Central memory CD4-positive, alpha-beta T cell (primary cell): ENCODE measurements at places on chromosomes 7 and 10.

DNA sequence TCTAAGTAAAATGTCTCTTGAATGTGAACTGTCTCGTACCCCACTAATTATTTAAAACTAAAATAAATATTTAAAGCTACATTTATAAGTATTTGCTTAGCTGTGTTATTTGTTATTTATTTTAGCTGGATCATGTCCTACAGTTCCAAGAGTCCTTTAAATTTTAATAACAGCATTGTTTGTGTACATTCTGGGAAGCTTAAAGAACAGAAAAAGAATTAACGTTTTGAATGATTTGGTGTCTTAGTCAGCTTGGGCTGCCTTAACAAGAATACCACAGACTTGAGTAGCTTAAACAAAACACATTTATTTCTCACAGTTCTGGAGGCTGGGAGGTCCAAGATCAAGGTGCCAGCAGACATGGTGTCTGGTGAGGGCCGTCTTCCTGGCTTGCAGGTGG lies 107.4 kb downstream of the ITIH5 start:
- no peak for DNase-seq

DNA sequence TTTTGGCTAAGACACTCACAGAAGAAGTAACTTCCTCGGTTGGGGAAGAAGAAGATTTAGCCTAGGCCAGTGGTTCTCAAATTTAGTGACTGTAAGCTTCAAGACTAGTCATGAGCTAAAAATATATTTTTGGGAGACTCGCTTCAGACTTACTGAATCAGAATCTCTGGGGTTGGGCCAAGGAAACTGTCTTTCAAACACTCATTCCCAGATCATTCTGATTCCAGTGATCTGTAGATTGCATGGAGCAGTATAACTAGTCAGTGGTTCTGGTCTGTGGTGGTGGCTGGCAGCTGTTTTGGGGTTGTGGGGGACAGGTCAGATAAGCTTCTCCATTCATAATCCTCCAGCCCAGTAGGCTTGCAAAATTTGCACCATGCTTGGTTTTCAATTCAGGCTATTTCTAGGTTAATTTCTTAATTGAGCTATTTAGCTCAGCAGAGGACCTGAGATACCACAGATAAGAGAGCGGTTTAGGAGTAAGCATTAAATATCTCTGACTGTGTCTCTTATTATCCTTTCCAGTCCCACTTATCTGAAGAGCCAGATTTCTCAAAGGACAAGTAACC lies 3.8 kb upstream of the KAT6B start:
- no peak for DNase-seq

GRCh38 chr10:121668314-121669027 lies 70.2 kb upstream of the FGFR2 start:
- no peak for DNase-seq

- no peak for DNase-seq
These were observed 143.7 kb upstream of the LRRTM3 start for GRCh38 chr10:66782144-66782543.

- no peak for DNase-seq
These were observed 122.9 kb upstream of the BET1 start for GRCh38 chr7:94127026-94127425.

DNA sequence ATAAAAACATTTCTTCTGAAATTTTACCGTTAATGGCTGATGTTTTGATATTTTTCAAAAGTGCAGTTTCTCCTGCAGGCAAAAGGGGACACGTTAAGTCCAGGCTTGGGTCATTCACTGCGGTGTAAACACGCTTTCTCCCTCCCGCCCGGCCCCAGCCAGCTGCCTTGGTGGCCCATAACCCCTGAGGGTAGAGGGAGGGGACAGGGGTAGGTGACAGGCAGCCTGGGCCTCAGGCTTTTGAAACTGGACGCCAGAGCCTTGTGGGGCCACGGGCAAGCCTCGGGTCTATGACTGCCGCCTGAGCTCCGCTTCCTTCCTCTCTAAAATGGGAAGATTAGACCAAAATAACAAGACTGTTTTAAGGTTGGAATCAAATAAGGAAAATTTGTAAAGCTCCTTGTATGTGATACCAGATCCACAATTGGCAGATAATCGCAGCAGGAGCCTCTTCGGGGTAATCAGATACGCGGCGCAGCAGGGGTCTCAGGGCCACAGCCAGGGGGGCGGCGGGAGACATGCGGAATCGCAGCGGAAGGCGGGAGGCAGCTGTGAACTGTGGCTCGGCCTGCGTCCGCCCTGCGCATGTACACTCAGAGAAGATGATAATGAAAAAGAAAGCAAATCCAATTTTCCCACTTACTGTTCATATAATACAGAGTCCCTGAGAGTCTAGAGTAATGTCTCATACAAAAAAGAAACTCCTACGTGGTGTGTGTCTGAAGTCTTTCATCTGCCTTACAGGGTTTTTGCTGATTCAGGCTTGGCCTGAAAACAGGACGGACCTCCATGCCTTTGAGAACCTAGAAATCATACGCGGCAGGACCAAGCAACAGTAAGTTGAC lies 138.3 kb downstream of the EGFR start:
- DNase-seq, result no peak

DNA sequence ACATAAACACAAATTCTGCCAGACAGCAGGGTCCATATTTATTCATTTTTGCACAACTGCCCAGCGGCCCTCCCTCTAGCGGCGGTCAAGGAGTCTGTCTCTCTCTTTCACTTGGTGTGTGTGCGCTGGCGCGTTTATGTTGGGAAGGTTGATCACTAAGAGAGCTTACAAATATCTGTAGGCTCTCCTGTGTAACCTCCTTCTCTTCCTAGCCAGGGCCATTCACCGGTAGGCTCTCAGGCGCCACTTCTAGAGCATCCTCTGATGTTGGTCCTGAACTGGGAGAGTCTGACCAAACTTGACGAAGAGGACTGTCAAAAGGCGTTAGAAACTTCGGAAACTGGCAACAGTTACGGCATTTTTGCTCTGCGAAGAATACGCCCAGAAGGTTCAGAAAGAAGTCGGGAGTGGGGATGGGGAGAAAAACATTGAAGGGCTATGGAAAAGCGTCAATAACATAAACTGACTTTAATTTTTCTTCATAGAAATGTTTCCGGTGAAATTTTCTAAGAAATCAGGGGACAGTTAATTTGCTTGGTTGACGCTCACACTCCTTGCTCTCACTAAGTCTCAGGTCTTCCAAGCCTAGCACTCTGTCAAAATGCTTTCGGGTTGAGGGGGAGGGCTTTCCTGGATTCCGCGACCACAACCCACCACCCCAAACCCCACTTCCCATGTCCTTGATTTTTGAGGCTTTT lies 731.1 kb downstream of the ZWINT start:
- DNase-seq, result no peak

- DNase-seq, result no peak
These were observed 51.3 kb downstream of the PCLO start for GRCh38 chr7:83111391-83111790.

DNA sequence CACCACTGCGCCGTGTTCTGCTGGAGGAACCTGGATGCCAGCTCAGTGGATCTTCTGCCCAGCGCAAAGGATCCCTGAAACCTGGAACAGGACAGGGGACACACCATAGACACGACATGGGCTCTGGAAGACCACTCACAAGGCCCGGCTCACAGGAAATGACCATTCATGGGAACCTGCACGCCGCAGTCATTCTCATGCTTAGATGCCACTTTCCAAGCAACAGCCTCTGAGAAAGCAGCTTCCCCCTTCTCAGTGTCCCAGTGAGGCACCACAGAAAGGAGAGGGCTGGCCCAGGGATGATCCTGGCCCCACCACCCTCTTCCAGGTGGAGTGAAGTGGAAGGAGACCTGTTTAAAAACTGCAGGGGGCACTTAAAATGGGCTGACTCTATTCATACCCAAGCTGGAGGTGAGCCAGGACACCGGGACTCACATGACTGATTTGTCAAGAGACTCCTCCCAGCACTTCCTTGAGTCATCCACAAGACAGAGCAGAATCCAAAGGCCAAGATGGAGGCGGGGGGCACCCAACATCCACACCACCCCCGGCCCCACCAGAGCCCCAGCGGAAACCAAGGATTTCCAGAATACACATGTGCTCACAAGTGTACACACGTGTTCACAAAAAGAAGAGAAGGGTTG lies 11.2 kb downstream of the CTBP2 start:
- no peak for DNase-seq

DNA sequence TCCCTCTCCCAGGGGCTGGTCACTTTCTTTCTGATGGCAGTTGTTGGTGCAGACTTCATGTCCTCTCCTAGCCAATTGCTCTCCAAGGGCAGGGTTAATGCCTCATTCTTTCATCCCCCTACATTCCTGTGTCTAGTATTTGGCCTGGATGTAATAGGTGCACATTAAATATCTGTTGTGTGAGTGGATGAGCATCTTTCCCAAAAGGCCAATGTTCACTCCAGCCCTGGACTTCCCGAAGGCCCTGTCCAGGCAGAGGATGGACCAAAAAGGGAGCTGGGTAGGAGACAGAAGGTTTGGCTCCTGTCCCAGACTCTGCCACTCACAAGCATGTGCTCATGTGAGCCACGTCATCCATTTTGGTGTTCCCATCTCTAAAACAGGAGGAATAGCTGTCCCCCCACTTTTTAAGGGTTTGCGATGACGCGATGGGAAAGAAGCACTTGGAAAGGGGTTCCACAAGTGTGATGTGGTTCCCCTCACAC lies 47.5 kb downstream of the RGS10 start:
- DNase-seq, result no peak

DNA sequence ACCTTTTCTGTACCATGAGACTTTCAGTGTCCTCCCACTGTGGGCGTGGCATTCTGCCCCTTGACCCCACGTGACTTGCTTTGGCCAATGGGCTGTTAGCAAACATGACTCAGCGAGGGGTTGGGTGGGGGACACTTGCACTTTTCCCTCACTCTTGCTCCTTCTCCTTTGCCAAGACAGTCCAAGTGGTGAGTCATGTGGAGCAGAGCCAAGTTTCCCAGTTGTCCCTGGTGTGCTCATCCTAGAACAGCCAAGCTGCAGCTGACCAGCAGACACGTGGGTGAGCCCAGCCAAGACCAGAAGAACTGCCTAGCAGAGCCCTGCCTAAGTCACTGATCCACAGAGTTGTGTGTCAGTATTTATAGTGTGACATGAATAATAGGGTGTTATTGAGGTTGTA lies 82.8 kb upstream of the CPXM2 start:
- no peak for DNase-seq

- DNase-seq, result no peak
These were observed 177.9 kb downstream of the RPS24 start for GRCh38 chr10:78211561-78212051.

- DNase-seq, result no peak
These were observed 147.3 kb upstream of the CDCA7L start for GRCh38 chr7:22093001-22093400.

GRCh38 chr7:29039821-29040578 lies 81.9 kb upstream of the TRIL start:
- no peak for DNase-seq

GRCh38 chr7:1733908-1734730 lies 64.0 kb downstream of the ELFN1 start:
- no peak for DNase-seq

DNA sequence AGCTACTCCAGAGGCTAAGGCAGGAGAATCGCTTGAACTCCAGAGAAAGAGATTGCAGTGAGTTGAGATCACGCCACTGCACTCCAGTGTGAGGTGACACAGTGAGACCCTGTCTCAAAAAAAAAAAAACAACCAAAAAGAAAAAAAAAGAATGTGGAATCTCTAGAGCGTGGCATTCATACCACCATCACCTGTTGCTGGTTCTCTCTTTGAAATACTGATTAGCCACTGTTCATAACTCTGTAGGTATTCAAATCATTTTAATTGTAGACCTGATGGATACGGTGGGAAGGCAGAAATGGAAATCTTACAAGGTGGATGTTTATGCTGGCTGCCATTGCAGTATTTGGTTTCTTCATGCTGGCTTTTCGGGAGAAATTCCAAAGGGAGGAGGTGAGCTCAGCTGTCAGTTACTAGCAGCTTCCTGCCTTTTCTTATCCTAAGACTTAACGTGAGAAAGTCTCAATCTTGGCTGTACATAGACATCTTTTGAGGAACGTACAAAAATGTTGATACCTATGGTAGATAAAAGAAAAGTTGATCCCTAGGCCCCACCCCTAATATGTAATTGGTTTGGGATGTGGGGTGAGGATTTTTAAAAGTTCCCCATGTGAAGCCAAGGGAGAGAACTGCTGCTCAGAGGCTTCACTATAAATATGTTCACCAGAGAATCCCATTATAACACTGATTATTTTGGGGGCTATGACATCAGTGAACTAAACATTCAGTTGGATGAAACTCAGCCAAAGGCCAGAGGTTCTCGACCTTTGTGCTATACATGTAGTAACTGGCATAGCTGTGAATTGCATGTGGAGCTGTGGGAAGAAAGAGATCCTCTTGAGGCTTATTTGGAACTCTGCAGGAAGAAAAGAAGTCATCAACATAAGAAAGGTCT lies 26.9 kb upstream of the MKLN1 start:
- no peak for DNase-seq

DNA sequence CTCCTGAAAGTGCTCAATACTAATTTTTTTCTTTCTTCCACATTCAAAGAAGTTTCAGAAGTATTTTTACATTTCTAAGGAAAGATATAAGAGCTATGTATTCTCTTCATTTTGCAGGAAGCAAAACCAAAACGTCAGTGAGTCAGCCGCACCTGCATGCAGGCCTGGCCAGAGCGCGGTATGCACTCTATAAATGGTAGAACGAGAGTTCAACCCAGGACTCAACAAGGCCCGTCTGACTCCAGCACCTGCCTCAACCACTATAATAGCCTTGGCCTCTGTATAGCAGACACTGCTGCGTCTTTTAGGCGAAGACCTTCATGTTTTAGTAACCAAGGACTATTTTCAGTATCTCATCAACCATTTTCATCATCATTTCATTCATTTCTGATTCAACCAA lies 113.2 kb downstream of the KMT2E start:
- DNase-seq, result no peak

- no peak for DNase-seq
These were observed 21.8 kb downstream of the NPTX2 start for GRCh38 chr7:98638853-98639252.

DNA sequence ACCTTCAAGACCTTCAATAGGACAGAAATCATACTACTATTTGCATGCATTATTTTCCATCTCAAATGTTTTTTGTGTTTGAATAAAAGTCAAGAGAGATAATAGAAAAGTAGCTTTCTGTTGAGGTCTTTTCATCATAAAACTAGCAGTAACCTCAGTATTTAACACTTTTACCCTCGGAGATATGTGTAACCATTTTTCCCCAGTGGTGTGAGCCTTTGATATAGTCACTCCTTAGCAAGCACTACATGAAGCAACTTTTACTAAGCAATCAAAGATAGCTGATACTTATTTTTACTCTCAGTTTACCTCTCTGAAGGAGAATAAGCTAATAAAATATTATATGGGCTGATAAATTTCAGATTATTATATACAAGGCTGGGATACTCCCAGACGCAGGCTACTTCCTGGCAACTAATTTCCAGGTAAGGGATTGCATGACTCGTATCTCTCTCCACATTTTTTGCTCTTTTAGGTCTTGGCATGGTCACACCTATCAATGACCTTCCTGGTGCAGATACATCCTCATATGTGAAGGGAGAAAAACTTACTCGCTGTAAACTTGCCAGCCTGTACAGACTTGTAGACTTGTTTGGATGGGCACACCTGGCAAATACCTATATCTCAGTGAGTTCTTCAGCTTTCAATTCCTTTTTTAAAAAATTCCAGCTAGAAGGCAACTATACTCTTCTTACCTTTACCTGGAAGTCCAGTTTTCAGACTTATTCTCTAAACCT lies 91.5 kb upstream of the MXI1 start:
- DNase-seq, result no peak

- no peak for DNase-seq
These were observed 28.7 kb downstream of the ZNF775 start for GRCh38 chr7:150407588-150408392.

GRCh38 chr7:106031300-106032035 lies 68.4 kb downstream of the CDHR3 start:
- no peak for DNase-seq

GRCh38 chr10:48247680-48248079 lies 26.8 kb downstream of the FRMPD2 start:
- DNase-seq, result no peak

GRCh38 chr7:64637521-64638445 lies 28.1 kb upstream of the ZNF107 start:
- DNase-seq, result no peak
